SW 1271 (cell line): ENCODE measurements at places on chromosomes 3 and 15.

DNA sequence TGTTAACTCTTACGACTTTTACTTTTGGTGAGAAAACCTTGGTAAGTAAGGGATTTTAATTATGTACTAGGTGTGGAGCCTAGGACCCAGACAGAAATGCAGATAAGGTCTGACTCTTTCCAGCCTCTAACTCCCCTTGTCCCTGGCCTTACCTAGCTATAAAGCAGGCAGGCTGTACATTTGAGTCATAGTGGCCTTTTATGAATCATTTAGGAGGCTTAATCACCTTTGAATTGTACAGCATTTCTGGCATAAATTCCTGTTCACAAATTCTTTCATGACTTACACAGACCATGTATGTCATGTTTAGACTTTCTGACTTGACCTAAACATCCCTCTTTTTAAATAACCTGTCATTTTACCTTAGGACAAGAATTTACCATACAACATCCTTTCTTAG is 47.4 kb downstream of the CHCHD4 start:
- no peak for DNase-seq

GRCh38 chr3:134344560-134344959 is 29.7 kb downstream of the AMOTL2 start:
- DNase-seq = no peak

DNA sequence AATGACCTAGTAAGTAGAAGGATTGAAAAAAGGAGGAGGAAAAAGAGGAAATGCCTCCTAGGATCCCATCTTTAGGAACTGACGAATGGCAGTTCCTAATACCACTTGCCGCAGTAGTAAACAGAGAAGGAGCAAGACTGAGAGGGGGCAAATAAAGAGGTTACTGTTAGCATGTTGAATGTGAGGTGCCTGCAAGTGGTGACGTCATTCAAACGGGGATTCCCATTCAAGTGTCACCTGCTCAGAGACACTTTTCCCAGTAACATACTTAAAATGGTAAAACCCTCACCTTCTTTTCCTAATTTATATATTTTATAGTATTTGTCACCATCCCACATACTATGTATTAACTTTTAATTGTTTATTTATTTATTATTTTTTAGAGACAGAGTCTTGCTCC is 178.9 kb downstream of the IL5RA start:
- no peak for DNase-seq

DNA sequence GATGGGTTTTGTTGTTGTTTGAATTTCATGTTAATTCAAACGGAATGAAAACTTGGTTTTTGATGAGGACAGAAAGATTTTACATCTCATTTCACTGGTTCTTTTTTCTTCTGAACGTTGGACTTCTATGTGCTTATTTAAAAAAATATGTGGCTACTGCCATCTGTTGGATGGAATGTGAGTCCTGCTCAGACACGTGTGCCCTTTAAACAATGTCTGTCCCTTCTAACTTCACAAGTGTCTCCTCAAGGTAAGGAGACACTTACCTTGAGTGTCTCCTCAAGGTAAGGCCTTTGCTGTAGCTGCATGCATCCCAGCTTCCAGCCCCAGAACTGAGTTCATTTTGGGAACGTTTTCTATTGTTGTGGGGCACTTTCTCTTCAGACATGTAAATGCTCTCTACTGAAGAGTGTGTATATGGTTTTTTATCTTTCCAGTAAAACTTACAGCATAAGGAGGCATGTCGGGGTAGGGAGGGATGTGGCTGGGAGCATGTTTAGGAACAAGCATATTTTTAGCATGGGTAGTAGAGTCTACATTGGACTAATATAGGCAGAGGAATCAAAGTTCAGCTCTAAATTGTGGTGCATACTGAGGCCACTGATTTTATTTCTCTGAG is 63.1 kb upstream of the UBE3A start:
- DNase-seq = peak; percentile 1

DNA sequence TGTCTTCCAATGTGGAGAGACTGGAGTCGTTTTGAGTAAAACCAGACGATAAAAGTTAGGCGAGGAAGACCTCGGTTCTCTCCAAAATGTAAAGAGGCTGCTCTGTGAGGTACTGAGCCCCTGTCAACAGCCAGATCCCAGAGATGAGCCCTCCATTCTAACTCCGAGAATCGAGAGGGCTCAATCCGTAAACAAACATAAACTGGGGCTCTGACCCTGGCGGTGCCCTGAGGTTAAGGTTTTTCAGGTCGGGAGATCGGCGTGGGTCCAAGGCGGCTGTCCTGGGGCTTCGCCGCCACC is 417 bp downstream of the TBCCD1 start:
- DNase-seq = no peak

DNA sequence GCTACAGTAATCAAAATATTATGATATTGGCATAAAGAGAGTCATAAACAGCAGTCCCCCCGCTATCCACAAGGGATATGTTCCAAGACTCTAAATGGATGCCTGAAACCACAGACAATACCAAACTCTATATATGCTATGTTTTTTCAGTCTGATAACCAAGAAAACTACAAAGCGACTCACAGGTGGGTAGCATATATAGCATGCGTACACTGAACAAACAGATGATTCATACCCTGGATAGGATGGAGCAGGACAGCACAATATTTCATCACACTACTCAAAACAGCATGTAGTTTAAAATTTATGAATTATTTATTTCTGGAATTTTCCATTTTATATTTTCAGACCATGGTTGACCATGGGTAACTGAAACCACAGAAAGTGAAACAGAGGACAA is 87.0 kb upstream of the PPP2R3A start:
- DNase-seq = no peak

- no peak for DNase-seq
These were observed 7.6 kb downstream of the TF start for GRCh38 chr3:133753779-133754164.

DNA sequence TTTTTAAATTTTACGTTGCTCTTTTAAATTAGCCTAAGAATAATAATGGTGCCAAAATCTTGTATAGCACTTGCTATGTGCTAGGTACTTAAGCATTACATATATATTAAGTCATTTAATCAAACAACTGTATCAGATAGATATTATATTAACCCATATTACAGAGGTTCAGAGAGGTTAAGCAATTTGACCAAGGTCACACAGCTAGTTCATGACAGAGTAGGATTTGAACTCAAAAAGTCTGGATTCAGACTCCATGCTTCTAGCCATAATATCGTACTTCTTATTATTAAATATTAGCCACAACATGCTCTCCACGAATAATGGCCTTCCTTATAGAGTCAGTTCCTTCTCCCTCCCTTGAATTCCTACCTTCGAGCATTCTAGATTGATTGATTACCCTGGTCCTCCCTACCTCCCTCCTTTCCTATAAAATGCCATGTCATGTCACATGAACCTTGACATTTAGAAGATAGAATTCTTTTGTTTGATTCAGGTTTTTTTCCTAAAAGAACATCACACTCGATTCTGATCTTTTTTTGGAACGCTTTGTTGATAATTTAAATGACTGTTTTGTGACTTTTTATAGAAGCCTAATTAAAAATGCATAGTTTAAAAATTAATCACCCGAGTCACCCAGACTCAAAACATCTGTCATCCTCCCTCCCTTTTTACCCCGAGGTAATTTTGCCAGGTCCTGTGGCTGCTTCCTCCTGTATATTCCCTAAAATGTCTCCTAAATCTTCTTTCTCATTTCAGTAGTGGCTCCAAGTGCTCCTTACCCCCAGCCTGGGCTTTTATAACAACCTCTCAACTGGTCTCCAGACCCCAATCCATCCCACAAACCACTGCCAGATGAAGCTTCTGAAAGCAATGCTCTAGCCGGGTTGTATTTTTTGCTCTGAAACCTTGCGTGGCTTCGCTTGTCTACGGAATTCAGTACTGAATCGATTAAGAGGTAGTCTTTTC is 8.5 kb upstream of the PSMD6 start:
- no peak for DNase-seq

DNA sequence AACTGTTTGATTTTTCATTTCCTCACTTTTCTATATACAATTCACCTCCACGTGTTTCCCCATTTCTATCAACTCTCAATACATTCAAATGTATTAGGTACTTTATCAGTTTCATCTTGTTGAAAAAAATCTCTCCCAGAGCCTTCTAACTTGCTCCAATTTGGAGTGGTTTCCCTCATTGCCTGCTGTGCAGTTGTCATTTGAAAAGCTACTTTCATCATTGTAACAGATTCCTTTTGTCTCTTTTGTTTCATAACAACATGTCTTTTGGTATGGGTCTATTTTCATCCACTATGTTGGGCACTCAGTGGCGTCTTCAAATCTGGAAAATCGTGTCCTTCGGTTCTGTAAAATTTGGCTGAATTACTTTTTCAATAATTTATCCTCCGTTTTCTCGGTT is 75.0 kb downstream of the NR2E3 start:
- DNase-seq = no peak

GRCh38 chr3:124963755-124964154 is 29.2 kb upstream of the MUC13 start:
- DNase-seq = no peak

DNA sequence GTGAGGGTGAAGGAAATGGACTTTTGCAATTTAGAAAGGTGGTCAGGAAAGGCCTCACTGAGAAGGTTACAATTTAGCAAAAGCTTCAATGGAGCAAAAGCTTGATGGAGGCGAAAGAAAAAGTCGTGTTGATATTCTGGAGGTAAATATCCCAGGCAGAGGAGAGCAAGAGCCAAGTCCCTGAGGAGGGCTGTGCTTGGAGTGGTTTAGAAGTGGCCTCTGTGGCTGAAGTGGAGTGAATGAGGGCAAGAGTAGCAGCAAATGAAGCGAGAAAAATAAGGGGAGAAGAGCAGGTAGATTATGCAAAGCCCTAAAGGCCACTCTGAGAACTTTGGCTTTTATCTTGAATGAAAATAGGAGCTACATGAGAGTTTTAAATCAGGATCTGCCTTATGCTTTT is 54.1 kb downstream of the GUCA1C start:
- DNase-seq = no peak

DNA sequence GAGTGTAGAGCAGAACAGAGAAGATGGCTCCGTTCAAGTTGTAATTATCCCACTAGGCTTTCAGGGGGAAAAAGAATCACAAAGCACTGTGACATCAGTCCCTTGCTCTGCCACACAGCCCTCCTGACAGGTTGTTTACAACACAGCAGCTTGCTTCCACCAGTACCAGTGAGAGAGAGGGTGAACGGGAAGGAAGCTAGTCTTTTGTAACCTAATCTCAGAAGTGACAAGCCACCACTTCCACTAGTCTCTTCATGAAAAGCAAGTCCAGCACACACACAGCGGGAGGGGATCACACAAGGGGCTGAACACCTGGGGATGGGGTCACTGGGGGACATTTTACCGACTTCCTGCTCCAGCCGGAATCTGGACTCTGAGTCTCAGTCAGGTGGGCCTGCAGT is 86.3 kb downstream of the FAM81A start:
- no peak for DNase-seq
